AG04449 (cell line): ENCODE measurements at places on chromosomes 7 and 10.
A peak's percentile ranks its signal among the peaks of the same experiment; 100 is the strongest.

GRCh38 chr7:115478426-115478825 is 552.1 kb downstream of the TFEC start:
- no peak for DNase-seq

GRCh38 chr10:25522946-25523608 is 348.3 kb downstream of the GPR158 start:
- DNase-seq: no peak

- DNase-seq: no peak
Observed at GRCh38 chr7:107977048-107977447, 25.9 kb downstream of the LAMB1 start.

- no peak for DNase-seq
Observed at GRCh38 chr10:130969700-130970099, 341.8 kb downstream of the TCERG1L start.

GRCh38 chr10:102629661-102630614 is 14.3 kb upstream of the TRIM8 start:
- peak; percentile 57 for DNase-seq

- DNase-seq: no peak
Observed at GRCh38 chr10:102504976-102505300, 1.2 kb downstream of the SUFU start.

GRCh38 chr7:133582766-133583523 is 330.1 kb downstream of the EXOC4 start:
- peak; percentile 81 for DNase-seq

DNA sequence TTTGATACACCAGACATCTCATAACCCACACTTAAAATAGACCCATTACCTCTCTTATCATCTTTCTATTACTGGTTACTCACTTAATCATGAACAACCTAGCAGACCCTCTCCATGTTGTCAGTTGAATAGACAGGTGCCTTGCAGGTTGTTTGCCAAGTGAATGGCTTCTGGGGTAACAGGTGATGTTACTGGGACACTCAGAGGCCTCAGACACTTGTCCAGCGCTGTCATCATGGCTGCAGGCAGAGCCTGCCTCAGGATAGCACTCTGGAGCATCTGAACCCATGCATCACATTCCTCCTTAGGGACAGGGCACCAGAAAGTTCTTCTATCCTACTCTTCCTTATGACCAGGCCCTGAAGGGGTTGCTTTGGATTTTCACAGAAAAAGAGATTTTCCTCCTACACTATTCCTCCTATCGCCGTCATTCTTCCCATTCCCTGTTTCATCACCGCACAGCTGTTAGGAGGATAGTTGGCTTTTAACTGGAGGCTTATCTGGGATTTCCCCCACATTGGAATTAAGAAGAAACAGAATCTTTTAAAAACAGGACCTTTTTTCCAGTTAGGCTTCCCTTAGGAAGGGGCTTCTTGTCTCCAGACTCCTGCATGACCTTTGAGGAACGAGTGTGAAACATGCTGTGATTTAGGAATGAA is 182.1 kb downstream of the VTI1A start:
- no peak for DNase-seq

DNA sequence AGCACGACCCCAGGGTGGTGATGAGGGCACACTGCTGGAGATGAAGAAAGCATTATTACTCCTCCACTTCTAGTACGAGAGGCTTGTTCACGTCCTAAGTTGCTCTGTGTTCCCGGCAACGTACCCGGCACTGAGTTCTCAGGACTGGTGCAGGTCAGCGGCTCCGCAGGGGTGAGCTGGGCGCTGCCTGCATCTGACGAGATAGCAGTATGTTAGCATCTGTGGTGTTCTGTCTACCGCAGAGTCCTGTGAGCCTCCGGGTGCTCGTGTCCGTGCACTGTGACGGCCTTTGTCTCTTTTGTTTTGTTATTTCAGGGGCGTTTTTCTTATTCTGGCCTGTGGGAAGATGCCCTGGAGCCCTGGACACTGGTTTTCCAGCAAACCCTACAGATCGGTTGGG is 507.8 kb downstream of the DNAJB6 start:
- no peak for DNase-seq

GRCh38 chr7:117737926-117738325 is 135.3 kb downstream of the CTTNBP2 start:
- no peak for DNase-seq

GRCh38 chr10:50988792-50989191 is 85.5 kb upstream of the PRKG1 start:
- DNase-seq: no peak
